Activated CD8-positive, alpha-beta memory T cell treated with anti-CD3 and anti-CD28 coated beads for 1 hour (primary cell): ENCODE measurements at places on chromosomes 11 and 22.
A peak's percentile ranks its signal among the peaks of the same experiment; 100 is the strongest.

DNA sequence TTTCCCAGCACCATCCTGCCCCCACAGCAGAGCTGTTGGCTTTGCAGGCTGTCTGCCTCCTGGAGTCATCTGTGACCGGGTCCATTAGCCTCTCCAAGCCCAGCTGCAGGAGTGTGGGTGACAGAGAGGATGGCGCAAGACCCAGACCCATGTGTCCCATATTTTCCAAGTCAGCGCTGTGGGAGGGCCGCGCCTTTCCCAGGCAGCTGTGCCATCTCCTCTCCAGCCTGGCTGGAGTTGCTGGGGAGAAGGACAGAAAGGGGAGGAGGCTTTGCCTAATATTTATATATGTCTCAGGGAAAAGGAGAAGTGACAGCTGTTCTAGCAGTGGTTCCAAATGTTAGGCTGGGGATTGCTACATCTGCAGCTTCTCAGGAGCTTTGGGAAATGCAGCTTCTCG lies 15.7 kb downstream of the DTX4 start:
- no peak for DNase-seq

GRCh38 chr11:73759610-73760134 lies 1.2 kb downstream of the RAB6A start:
- DNase-seq = no peak

DNA sequence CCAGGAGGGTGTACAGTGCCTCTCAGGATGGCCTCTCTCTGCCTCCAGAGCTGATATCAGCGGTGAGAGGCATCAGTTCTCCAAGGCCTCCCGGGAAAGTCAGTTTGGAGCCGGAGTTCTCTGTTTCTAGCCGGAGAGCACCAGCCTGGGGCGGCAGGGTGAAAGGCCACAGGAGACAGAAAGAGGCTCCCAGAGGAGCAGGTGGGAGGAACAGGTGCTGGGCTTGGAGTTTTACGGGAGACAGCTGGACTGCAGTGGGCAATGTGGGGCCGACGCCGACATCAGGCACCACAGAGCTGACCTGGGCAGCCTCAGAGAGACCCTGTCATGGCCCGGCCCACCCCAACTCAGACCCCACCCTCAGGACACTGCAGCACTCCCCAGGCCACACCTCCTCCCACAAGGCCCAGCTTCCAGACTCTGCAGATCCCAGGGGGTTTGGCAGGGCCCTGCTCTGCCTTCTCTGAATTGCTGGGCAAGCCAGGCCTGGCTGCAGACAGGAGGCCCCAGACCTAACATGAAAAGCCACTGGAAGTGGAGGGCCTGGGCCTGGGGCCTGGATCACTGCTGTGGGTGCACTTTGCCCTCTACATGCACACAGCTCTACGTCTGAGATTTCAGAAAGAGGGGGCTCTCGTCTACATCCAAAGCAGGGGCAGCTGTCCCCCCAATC lies 885.6 kb downstream of the BRD1 start:
- DNase-seq = no peak

DNA sequence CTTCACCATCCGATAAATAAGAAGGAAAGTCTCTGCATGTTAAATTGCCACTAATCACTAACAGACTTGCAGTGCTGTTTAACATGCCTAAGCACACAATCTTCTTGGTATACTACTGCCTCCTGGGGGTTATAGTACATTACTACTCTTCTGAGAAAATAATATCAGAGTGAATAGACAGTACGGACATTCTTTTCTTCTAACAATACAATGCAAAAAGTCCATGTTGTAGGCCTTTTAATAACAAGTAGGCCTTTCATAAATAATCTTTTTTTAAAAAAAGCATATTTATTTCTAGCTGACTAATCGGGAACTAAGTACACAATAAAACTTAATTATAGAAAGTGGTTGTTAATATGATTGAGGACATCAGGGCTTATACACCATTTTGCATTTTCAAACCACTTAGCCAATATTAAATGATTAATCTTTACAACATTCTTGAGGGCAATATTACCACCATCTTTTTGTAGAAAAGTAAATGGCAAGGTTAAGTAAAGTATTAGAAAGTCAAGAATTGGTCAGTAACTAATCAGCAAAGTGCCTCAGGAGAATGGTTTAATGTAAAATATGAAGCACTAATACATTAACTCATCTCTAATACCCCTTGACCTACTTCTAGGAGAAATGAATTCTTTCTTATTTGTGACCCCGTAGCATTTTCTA lies 84.7 kb downstream of the TTC28 start:
- no peak for DNase-seq

- DNase-seq = no peak
Measured at GRCh38 chr22:36162127-36163034, 1.8 kb upstream of the APOL3 start.

DNA sequence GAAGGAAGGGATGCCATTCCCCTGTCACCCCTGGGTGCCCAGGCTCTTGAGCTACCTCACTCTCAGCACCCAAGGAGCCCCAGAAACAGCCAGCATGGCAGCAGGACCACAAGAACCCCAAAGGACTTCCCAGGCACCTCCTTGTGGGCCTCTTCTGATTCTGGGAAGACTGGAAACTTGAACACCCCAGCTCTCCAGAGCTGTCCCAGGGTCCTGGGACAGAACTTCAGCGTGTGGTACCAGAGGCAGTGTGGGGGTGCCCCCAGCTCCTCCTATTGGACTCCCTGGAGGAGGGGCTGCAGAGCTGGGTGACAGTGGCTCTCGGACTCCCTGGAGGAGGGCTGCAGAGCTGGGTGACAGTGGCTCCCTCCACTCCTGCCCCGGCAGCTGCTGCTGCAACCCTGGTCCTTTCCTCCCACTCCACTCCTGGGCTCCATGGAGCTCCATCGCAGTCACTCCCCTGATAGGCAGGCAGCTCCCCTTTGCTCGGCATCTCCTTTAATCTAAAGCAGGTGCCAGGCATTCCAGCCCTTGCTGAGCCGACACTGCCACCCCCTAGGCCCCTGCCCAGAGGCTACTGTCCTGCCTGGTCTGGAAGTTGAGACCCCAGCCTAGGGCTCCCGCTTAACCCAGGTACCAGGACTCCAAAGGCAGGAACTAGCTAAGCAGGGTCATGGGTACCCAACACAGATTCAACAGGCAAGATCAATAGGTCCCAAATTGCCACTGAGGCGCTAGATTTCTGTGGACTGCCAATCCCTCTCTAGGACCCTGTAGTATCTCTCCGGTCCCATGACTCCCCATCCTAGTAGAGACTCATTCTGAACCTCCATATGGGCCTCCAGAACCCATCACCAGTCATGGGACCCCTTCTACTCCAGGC lies 2.7 kb downstream of the BCL9L start:
- DNase-seq = no peak

DNA sequence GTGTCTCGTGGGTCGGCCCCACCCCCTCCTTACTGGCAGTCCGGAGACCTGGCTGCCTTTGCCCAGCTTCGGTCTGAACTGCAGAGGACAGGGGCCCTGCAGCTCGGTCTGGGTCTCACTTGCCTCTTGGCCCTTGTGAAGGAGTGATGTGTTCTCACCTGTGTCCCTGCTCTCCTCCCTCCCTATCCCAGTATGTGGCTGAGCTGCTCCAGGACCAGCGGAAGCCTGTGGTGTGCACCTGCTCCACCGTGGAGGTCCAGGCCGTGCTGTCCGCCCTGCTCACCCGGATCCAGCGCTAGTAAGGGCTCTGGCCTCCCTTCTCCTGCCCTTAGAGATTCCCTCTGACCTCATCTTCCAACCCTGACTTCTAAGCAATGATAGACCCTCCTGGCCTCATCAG lies 35.7 kb upstream of the RAB1B start:
- no peak for DNase-seq

- no peak for DNase-seq
Measured at GRCh38 chr22:20009582-20010306, 6.9 kb downstream of the ARVCF start.

- no peak for DNase-seq
Measured at GRCh38 chr11:131511794-131512193, 141.4 kb downstream of the NTM start.

- DNase-seq = peak; percentile 84
Measured at GRCh38 chr11:128522055-128522942, 65.1 kb downstream of the ETS1 start.

DNA sequence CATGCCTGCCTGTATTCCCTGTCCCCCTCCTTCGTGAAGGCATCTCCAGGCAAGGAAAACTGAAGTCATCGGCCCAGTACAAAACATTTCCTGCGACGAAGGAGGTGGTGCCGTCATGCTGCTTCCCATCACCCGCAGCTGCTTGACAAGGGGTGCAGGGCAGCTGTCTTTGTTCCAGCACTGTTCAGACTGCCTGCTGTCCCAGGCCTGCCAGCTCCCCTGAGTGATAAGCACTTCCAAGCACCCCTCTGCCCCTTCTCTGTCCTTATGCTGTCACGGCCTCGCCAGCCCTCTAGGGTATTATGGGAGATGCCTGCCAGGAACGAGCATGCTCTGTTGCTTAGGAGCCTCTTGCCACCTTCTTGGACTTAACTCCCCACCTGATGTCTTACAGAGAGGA lies 37.1 kb upstream of the BSX start:
- no peak for DNase-seq

DNA sequence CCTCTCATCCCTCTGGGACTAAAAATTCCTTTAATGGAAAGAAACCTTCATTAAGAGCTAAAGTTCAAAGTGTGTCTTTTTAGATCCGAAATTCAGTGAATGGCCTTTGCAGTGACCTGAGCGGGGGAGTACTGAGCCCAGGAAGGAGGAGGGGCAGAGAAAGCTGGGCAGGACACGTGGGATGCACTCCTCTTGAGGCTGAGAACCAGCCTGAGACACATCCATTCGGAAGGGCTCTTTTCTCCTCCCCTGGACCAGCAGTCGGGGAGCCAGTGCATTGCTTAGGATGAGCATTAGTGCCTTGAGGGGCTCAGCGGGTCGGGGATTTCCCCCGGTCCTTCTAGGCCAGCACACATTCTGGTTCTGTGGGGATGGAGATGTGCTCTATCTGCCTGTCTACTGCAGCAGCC lies 258.9 kb upstream of the B3GAT1 start:
- DNase-seq = no peak

DNA sequence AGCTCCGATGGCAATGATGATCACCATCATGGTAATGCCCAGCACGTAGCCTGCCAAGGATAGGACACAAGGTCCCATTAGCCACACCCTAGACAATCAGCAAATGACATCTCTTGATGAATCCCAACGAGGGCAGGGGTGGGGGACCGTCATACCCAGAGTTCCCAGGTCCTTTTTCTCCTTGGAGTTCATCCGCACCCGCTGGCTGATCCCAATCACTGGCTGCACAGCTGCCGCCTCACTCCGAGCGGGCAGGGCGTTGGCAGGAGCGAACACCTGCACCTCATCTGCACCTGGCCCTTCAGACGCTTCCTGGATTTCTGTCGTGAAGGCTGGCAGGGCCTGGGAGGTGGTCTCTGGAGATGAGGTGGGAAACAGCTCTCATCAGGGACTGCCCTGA lies 2.9 kb downstream of the PIK3IP1 start:
- no peak for DNase-seq

DNA sequence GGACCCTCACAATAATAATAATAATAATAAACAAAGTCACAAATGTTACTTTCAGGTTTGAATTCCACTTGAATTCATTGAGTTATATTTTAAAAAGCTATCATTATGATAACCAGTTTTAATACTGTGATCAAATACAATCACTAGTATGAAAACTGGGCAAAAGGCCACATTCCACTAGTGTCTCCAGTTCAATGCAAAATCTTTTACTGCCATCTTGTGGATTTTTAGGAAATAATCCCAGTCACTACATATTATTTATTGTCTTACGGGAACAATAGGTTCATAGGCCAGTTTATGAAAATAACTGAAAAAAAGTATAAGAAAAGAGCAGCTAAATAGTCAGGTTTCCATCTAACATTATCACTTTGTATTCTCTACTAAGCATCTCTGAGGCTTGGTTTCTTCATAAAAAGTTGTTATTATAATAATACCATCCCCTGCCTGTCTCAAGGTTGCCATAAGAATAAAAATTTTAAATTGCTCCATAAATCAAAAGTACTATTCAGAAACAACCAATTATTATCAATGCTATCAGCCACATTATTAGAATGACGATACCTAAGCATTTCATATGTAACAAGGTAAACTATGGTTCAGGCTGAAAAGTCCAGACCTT lies 533.9 kb upstream of the CCDC90B start:
- DNase-seq = no peak

- DNase-seq = no peak
Measured at GRCh38 chr11:106234794-106235193, 157.3 kb downstream of the AASDHPPT start.

DNA sequence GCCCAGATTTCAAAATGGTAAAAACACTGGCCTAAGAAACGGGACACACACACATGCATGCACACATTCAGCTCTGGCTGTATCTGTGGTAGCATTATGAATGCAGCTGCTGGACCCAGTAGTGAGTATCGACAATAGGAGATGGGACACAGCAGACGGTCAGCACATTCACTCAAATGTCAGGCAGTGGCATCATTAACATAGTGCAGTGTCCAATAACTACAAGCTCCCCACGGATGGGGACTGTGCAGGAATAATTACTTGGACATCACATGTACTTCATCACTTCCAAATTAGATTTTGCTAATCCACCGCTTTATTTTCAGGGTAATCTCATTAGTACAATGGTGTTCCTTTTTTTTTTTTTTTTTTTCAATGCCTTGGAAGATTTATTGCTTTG lies 109.5 kb downstream of the FANCF start:
- no peak for DNase-seq

DNA sequence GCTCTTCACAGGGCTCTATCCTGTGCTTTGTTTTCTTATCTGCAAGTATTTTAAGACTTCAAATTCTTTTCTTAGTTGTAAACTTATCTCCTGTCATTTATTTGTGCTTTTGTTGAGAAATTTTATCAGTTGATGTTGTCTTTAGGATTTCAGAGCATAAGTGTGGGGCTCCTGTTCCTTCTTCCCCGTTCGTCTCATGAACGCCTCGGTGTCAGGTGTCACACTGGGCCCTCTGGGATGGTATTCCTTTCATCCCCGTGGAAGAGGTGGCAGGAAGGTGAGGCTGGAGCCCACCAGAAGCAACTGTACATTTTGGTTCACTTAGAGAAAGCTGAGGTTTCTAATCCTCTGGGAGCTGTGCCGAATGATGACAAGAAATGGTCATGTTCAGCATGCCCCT lies 17.9 kb downstream of the NADSYN1 start:
- DNase-seq = no peak

- DNase-seq = no peak
Measured at GRCh38 chr22:38481162-38481870, 13.4 kb downstream of the KDELR3 start.
